ENCODE measurements at places on chromosomes 5 and 9. TPM values are rescaled to one million over a fixed set of nuclear protein-coding genes. Genes with fewer than 3 reads are reported as not detected.

TRPM3 gene
- 0.03 TPM for total RNA-seq

TSSK1B gene
- total RNA-seq: 0.13 TPM

SNCAIP gene
- total RNA-seq: not detected

FYB1 gene
- total RNA-seq: 0.34 TPM

MCC gene
- 22.8 TPM for total RNA-seq

CATSPER3 gene
- 0.08 TPM for total RNA-seq

SPATA31A3 gene
- not detected for total RNA-seq

RMND5B gene
- total RNA-seq: 44.6 TPM

SARDH gene
- total RNA-seq: 15.3 TPM

DNA sequence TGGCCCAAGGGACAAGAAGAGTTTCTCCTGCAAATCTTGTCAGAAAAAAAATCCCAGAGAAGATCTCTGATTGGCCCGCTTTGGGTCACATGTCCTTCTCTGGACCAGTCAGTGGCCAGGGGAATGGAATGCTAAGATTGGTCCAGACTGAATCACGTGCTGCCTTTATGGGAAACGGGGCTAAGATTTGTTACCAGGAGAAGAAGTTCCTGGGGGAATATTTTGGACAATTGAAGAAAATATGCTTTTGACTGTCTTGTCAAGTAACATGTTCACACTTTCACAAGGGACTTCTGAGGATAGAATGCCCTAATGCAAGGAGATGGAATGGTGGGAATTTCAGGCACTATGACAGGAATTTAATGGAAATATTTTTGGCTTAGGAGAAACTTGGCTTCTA, 74.1 kb upstream of the SH3PXD2B start:
- no peak for DNase-seq
- no peak overlapping the region for H3K4me3 ChIP-seq
- H3K4me1 ChIP-seq: peaks cover 5% of the 10 kb centered on the region
- H3K27me3 ChIP-seq: no peaks in the 10 kb centered on the region
- H3K27ac ChIP-seq: no peak overlapping the region
- H3K36me3 ChIP-seq: no peaks in the 10 kb centered on the region

DNA sequence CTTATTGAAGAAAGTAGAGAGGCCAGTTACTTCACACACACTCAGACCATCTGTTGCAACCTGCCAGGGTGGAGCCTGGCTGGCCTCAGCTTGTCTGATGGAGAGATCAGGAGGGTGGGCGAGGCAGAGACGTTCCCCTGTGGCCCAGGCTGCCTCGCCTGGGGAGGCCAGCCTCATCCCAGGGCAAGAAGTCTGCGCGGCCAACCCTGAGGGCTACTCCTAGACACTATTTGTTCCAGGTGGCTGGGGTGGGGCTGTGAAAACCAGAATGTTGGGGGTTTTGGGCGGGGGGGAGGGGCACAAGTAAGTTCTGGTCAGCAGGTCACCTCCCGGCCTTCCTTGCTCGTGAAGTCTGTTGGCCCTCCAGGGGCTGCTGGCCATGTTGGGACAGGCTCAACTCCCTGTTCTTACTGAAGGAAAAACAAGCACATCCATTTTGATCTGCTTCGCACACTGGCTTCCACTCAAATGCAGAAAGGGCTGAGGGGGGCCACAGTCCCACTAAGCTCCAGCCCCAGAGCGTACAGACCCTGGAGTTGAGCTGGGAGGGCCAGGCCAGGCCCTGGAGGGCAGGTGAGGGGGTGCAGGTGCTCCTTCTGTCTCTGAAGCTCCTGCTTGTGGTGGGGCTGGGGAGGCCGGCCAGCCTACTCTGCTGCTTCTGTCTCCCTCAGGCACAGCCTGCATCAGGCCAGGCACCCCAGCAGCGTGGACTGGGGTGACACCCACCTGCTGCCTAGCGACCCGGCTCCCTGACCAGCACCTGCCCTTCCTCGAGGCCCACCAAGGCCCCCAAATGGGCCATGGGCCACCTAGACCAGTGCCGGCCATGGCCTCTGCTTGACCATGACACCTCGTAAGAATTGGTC, 46.6 kb downstream of the SECISBP2 start:
- peaks cover 21% of the 10 kb centered on the region for H3K36me3 ChIP-seq
- DNase-seq: no peak
- no peaks in the 10 kb centered on the region for H3K27me3 ChIP-seq

DNA sequence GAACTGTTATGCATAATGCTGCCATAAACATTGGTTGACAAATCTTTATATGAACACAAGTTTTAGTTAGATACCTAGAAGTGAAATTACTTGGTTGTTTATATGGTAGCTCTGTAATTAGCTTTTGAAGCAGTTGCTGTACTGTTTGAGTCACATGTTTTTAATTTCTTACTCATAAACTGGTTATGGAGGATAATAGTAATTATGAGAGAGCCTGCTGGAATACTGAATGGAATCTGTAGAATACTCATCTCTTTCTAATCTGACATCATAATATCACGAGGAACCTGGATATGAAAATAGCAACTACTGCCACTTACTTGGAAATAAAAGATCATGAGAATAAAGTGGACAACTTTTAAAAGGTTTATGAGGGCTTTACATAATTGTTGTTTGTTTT, 509.2 kb downstream of the CETN3 start:
- no peaks in the 10 kb centered on the region for H3K36me3 ChIP-seq
- DNase-seq: no peak
- H3K4me3 ChIP-seq: no peak overlapping the region
- no peaks in the 10 kb centered on the region for H3K4me1 ChIP-seq
- no peaks in the 10 kb centered on the region for H3K27me3 ChIP-seq

DNA sequence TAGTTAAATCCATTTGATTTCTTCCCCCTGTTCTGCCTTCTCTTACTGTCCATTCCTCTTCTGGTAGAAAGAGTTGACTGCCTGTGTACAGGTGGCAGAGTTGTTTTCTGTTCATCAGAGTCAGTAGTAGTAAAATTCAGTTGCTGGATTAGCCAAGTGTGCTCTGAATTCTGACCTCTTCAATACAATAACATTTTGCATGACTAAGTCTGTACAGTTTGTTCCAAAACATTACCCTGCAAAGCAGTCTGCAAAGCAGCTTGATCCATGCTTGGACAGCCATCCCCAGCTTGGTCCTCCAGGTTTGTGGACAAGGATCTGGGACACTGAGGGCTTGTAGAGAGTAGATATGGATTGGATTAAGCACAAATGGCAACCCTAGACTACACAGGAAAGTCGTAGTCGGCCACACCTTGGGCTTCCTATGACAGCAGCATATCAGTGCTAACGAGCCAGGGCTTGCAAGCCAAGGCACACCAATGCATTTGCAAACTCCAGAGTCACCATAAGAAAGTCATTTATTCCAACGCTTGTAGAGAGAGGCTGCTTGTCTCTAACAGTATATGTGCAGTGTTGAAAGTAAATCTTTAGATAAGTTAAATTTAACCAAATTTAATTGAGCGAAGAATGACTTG, 25.2 kb downstream of the IL12B start:
- DNase-seq: no peak
- no peak overlapping the region for H3K27ac ChIP-seq
- H3K27me3 ChIP-seq: no peaks in the 10 kb centered on the region
- H3K4me3 ChIP-seq: no peak overlapping the region
- no peaks in the 10 kb centered on the region for H3K36me3 ChIP-seq
- H3K4me1 ChIP-seq: peaks cover 15% of the 10 kb centered on the region

- no peaks in the 10 kb centered on the region for H3K27me3 ChIP-seq
- H3K36me3 ChIP-seq: no peaks in the 10 kb centered on the region
- H3K4me1 ChIP-seq: no peaks in the 10 kb centered on the region
- no peak for DNase-seq
- H3K27ac ChIP-seq: no peak overlapping the region
These were observed 532.7 kb upstream of the GRAMD2B start for GRCh38 chr5:125890511-125890931.

- H3K4me1 ChIP-seq: no peaks in the 10 kb centered on the region
- no peaks in the 10 kb centered on the region for H3K36me3 ChIP-seq
- H3K27ac ChIP-seq: no peak overlapping the region
- no peak overlapping the region for H3K4me3 ChIP-seq
These were observed 358.0 kb downstream of the TAF11L14 start for GRCh38 chr5:17992291-17992690.

GRCh38 chr5:16776611-16777251, 159.4 kb downstream of the MYO10 start:
- H3K4me3 ChIP-seq: no peak overlapping the region
- H3K27me3 ChIP-seq: no peaks in the 10 kb centered on the region
- H3K27ac ChIP-seq: no peak overlapping the region
- H3K36me3 ChIP-seq: peaks cover 35% of the 10 kb centered on the region
- H3K4me1 ChIP-seq: peaks cover 24% of the 10 kb centered on the region
- DNase-seq: no peak

- H3K36me3 ChIP-seq: no peaks in the 10 kb centered on the region
- DNase-seq: peak; percentile 31
- H3K4me3 ChIP-seq: no peak overlapping the region
- peaks cover 24% of the 10 kb centered on the region for H3K4me1 ChIP-seq
- no peak overlapping the region for H3K27ac ChIP-seq
- H3K27me3 ChIP-seq: no peaks in the 10 kb centered on the region
These were observed 23.5 kb upstream of the CARTPT start for GRCh38 chr5:71695595-71695994.

- peaks cover 11% of the 10 kb centered on the region for H3K4me1 ChIP-seq
- peak; percentile 41 for DNase-seq
- H3K27ac ChIP-seq: no peak overlapping the region
- no peaks in the 10 kb centered on the region for H3K27me3 ChIP-seq
These were observed 33.8 kb upstream of the ANXA2R start for GRCh38 chr5:43073597-43074546.

GRCh38 chr5:150129813-150130492, 25.7 kb downstream of the PDGFRB start:
- H3K4me3 ChIP-seq: no peak overlapping the region
- no peak overlapping the region for H3K27ac ChIP-seq
- peaks cover 98% of the 10 kb centered on the region for H3K36me3 ChIP-seq
- peak; percentile 84 for DNase-seq

GRCh38 chr5:123089914-123090660, 1.0 kb downstream of the PRDM6 start:
- peak overlapping the region; percentile 78 for H3K4me3 ChIP-seq
- H3K4me1 ChIP-seq: peaks cover 23% of the 10 kb centered on the region
- no peak overlapping the region for H3K27ac ChIP-seq
- peaks cover 23% of the 10 kb centered on the region for H3K27me3 ChIP-seq
- H3K36me3 ChIP-seq: peaks cover 10% of the 10 kb centered on the region
- no peak for DNase-seq

GRCh38 chr9:124209279-124209678, 48.5 kb upstream of the NEK6 start:
- H3K36me3 ChIP-seq: no peaks in the 10 kb centered on the region
- no peak overlapping the region for H3K27ac ChIP-seq
- no peak for DNase-seq
- H3K4me1 ChIP-seq: peaks cover 23% of the 10 kb centered on the region
- H3K4me3 ChIP-seq: no peak overlapping the region

GRCh38 chr9:98255061-98255577, 330 bp downstream of the TBC1D2 start:
- H3K4me3 ChIP-seq: peak overlapping the region; percentile 60
- peak overlapping the region; percentile 89 for H3K27ac ChIP-seq
- H3K4me1 ChIP-seq: peaks cover 33% of the 10 kb centered on the region
- peaks cover 12% of the 10 kb centered on the region for H3K36me3 ChIP-seq
- no peak for DNase-seq

DNA sequence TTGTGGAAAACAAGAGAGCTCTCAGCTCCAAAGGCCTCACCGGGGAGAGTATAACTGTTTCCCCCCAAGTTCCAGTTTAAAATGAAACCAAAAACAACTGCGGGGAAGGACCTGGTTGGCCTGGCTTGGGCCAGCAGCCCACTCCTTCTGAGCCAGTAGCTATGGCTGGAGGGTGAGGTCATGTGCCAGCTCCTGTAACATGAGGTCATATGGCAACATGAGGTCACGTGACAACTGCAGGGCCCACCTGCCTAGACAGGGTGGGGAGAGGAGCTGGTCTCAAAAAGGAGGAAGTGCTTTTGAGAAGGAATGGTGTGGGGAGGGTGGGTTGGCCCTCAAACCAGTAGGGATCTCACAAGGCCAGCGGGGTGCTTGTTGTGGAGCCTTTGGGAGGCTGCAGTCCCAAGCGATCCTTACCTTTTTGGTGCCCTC, 29.3 kb upstream of the CRB2 start:
- no peak for DNase-seq
- no peaks in the 10 kb centered on the region for H3K27me3 ChIP-seq
- H3K27ac ChIP-seq: no peak overlapping the region
- no peaks in the 10 kb centered on the region for H3K4me1 ChIP-seq
- no peak overlapping the region for H3K4me3 ChIP-seq

DNA sequence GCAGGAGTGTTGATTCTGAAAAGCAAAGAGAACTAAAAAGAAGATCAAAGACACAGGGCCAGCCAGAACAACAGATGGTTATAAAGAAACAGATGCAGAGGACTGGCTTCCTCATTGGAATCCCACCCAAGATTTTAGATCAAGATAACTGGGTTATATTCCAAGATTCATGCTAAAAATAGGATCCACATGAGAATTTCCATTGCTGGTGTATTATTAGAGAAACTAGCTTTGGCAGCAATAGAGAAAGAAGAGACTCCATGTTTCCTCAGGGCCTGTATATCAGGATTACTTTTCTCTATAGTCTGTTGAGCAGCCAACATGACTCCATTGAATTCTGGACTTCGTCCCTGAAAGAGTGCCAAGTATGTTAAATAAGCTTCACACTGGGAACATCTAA, 367.3 kb downstream of the TUSC1 start:
- no peak overlapping the region for H3K4me3 ChIP-seq
- no peaks in the 10 kb centered on the region for H3K27me3 ChIP-seq
- no peak for DNase-seq
- H3K27ac ChIP-seq: no peak overlapping the region
- no peaks in the 10 kb centered on the region for H3K4me1 ChIP-seq

DNA sequence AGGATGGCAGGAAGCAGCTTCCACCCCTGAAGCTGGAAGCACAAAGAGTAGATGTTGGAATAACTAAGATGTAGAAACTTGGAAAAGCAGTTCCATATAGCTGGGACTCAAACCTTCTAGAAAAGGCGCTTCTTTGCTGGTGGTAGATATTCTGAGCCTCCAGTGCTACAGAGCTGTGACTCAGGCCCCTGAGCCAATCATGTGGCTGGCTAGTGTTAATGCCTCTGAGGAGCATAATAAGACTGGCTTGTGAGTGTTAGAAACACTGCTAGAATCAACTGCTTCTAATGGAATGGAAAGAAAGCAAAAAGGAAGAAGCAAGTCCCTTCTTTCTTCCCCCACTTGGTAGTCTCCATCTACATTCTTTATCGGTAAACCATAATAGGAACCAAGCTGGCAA, 234.2 kb upstream of the DMAC1 start:
- H3K4me3 ChIP-seq: no peak overlapping the region
- H3K36me3 ChIP-seq: no peaks in the 10 kb centered on the region
- no peaks in the 10 kb centered on the region for H3K4me1 ChIP-seq
- H3K27me3 ChIP-seq: no peaks in the 10 kb centered on the region
